Kidney tubule cell (primary cell): ENCODE measurements at places on chromosomes 3 and 15.

GRCh38 chr3:105865016-105865623 is 3.7 kb downstream of the CBLB start:
- no peak for DNase-seq

- no peak for DNase-seq
Measured at GRCh38 chr3:122961146-122961545, 66.4 kb downstream of the SEMA5B start.

DNA sequence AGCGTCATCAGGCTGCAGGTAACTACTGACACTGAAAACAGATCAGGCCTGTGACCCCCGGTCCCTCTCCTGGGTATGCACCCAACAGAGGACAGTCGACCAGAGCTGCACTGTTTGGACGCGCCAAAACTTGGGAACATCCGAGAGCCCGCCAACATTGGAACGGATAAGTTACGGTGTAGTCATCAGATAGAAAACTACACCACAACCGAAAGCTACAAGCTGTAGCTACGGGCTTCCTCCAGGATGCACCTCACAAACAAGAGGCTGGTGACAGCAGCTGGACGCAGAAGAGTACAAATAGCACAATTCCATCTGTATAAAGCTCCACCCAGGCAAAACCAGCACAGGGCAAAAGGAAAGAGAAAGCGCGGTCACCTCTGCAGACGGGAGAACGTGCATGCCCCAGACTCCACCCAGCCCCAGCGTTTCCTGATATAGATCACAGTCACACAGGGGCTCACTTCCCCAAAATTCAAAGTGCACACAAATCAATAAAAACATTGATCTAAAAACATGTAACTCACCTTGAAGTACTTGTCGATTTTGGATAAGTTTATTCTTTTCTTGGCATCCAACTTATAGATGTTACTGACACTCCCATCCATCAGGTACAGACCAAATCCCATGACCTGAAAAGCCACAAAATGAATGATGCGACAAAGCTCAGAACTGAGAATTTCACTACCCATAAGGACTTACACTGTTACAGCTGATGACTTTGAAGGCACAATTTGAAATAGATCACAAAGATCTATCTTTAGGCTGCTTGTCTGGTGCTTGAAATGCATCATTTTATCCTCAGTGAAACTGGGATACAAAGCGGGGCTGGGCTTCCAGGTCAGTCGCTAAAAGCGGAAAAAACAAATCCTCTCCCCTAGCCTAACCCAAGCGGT is 43.3 kb downstream of the CYFIP1 start:
- DNase-seq = no peak

DNA sequence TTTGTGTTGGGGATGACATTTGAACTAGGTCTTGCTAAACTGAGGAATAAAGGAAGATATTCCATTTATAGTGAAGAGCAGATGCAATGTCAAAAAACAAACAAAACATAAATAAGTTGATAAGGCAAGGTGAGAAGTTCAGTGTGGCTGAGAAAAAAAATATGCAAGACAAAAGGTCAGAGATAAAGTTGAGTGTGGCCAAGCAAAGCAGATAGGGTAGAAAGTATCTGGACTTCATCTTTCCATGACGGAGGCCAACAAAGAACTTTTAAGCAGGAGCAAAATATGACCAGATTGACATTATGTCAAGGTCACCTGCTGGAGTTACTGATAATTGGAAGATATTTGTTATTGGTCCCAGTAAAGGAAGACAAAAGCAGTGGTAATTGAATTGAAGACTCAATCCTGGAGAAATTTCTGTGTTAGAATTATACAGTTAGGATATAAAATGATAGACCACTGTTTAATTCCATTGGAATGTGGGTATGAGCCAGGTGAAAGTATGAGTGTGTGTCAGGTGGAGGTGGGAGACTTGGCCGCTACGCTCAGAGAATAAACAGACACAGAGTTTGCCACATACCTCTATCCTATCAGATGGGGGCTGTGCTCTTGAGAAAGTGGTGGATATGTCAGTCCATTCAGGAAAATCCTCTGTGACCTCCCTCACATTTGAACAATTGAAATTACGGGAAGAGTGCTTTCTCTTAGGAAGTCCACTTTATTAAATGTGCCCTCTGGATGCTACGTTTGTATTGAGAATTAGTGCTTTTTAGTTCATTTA is 28.1 kb downstream of the ADIPOQ start:
- DNase-seq = no peak
